ENCODE measurements at places on chromosomes 5 and 9.

DNA sequence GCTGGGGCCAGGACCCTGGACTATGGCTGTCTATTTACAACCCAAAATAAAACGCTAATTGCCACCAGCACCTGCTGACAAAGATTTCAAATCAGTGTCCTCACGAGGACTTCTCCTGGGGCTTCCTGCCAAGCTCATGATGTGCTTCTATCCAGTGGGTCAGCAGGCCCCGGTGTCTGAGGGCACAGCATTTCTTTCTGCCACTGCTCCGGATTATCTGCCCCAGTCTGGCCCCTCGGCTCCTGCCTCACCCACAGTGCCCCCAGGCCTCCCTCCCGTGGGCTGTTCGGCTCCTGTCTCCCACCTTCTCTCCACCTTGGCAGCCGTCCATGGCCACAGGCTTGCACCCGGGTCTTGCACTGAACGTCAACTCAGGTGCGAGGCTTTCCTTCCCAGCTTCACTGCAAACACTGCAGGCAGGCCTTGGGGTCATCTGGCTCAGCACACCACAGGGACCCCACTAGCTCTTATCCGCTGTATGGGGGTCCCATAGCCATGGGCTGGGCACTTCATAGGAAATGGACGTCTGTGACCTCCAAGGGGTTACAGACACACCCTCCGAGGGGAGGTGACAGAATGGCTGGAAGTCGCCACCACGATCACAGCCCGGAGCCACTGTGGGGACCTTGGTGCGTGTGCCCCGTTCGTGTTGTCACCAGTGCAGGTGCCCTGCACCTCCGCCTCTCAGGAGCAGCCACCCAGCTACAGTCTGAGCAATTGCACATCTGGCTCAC is 43.8 kb upstream of the FCN1 start:
- no peak for DNase-seq

GRCh38 chr9:115442054-115442453 is 324.1 kb upstream of the TNC start:
- no peak for DNase-seq

GRCh38 chr9:121564504-121565260 is 65.0 kb upstream of the GGTA1 start:
- no peak for DNase-seq

GRCh38 chr9:89903141-89903475 is 298.3 kb downstream of the GADD45G start:
- no peak for DNase-seq

- no peak for DNase-seq
Observed at GRCh38 chr5:121863753-121864285, 12.1 kb downstream of the FTMT start.

GRCh38 chr5:135944967-135945560 is 9.7 kb downstream of the LECT2 start:
- DNase-seq = no peak

GRCh38 chr9:91119142-91119541 is 242.6 kb downstream of the AUH start:
- DNase-seq = no peak

- no peak for DNase-seq
Observed at GRCh38 chr5:132268769-132269551, 11.5 kb downstream of the PDLIM4 start.

- no peak for DNase-seq
Observed at GRCh38 chr9:34240006-34240405, 61.2 kb downstream of the UBAP1 start.

DNA sequence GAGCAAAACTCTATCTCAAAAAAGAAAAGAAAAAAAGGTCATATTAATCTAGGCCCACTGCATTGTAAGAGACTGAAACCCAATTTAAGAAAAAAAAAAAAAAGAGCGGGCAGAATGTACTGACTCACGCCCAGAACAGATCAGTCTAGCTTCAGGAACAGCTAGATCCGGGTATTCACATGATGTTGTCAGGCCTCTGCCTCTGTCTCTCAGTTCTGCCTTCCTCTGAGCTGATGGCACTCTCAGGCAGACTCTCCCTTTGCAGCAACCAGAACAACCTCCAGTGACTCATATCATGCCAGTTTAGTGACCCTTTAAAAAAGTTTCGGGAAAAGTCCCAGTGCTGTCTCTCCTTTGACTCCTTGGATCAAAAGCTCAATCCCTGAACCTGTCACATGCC is 53.0 kb downstream of the NEURL1B start:
- no peak for DNase-seq

DNA sequence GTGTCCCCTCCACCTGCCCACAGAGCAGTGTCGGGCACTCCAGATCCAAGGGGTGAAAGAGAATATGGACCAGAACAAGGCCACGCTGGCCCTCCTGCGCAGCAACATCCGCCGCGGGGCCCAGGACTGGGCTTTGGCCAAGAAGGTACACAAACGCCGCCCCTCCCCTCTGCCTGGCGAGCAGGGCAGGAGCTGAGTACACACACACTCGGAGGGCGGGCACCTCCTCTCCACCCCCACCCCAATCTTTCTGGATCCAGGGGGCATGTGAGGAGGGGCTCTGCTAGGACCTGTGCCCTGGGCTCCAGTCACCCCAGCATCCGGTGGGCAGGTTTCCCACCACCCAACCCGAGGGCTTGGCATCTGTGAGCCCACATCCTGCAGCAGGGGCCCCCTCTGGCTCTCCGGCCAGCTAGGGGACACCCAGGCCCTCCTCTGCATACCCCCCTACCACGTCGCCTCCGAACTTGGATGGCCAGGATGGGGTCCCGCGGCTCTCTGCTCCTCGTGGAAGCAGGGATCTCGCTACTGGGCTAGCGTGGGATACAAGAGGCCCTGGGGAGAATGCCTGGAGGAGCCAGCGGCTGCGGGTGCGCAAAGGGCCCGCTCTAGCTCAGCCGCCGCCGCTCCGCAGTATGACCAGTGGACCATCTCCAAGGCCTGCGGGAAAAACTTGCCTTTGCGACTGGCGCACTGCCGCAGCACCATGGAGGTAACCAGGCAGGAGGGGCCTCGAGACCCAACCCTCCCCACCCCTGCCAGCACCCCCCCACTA is 3.1 kb downstream of the CCDC183 start:
- DNase-seq = no peak

- no peak for DNase-seq
Observed at GRCh38 chr5:132408456-132408855, 38.9 kb downstream of the SLC22A5 start.

DNA sequence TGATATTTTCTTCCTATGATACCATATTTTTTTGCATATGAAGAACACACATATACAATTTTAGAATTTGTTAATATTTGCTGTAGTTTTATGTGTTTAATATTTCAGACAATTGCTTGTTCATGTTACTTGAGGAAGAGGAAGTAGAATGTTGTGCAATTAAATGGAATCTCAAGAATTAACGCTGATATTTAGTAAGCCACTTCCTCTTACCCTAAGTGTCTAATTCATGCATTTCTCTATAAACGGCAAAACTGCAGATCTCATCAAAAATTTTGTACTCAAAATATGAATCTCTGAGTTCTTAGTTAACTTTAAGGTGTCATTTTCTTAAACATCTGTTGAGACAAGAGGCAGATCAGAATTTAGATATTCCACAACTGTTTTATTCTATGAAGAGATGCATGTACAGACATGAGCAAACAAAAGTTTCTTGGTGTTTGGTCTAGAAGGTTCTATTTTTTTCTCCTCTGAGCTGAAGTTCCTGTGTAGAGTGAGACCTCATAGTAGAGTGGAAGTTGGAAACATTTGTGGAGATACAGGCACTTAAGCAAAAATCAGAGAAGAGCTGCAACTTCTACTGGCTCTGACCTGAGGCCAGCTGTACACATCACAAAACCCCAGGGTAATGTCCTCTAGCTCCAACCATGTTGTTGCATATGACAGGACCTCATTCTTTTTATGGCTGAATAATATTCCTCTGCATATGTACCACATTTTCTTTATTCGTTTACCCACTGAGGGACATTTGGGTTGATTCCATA is 16.6 kb upstream of the TGFBI start:
- no peak for DNase-seq

DNA sequence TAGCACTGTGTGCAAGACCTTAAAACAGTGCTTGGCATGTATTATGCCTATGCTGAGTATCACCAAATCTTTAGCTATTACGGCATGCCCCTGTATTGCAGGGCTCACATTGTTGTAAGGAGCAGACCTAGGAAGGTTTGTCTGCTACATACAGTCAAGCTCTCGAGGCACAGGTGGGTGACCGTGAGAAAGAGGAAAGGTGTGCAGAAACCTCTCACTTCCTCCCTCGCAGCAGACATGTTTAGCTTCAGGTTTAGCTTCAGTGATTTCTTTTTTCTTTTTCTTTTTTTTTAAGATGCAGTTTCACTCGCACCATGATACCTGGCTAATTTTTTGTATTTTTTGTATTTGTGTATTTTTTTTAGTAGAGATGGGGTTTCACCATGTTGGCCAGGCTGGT is 275.8 kb upstream of the RIOK2 start:
- no peak for DNase-seq

DNA sequence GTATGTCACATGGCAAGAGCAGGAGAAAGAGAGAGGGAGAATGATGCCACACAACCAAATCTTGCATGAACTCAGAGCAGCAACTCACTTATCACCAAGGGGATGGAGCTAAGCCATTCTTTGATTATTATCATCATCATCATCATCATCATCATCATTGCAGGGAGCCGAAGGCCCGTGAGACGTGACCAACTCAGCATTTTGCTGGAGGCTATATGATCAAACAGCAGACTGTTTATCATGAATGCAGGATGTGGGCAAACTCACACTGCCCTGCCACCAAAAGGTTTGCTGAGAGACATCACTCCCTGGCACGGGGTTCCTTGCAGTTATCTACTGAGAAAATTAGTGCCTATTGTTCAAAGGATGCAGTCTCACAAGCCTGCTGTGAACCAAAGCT is 8.6 kb upstream of the ZNF169 start:
- no peak for DNase-seq

DNA sequence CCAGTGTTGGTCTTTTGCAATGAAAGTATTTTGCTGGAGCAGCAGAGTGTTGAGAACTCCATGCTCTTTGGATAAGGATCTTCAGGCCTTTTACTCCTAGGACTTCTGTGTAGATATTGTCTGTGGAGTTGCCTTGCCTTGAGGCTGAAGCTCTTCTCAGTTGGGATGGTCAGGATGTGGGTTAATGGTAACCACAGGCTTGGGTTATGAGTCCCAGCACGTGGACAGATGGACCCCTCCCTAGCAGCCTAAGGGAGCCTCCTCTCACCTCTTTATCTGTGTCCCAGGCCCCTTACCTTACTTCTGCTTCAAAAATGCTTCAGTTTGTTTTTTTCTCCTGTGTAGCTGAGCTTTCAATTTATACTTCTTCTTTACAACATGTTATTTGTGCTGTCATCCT is 109.9 kb downstream of the MEGF10 start:
- DNase-seq = no peak

DNA sequence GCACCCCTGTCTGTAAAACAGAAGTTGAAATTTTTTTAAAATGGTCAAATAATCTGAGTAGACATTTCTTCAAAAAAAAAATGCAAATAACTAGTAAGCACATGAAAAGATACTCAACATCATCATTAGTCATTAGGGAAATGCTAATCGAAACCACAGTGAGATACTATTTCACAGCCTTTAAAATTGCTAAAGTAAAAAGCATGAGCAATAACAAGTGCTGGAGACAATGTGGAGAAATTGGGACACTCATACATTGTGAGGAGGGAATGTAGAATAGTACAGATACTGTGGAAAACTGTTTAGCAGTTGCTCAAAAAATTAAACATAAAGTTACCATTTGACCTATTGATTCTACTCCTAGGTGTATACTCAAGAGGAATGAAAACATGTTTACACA is 58.4 kb upstream of the RUSC2 start:
- no peak for DNase-seq

GRCh38 chr5:101915554-101915953 is 380.5 kb downstream of the SLCO4C1 start:
- no peak for DNase-seq

- DNase-seq = no peak
Observed at GRCh38 chr9:100219347-100219746, 120.3 kb downstream of the INVS start.

DNA sequence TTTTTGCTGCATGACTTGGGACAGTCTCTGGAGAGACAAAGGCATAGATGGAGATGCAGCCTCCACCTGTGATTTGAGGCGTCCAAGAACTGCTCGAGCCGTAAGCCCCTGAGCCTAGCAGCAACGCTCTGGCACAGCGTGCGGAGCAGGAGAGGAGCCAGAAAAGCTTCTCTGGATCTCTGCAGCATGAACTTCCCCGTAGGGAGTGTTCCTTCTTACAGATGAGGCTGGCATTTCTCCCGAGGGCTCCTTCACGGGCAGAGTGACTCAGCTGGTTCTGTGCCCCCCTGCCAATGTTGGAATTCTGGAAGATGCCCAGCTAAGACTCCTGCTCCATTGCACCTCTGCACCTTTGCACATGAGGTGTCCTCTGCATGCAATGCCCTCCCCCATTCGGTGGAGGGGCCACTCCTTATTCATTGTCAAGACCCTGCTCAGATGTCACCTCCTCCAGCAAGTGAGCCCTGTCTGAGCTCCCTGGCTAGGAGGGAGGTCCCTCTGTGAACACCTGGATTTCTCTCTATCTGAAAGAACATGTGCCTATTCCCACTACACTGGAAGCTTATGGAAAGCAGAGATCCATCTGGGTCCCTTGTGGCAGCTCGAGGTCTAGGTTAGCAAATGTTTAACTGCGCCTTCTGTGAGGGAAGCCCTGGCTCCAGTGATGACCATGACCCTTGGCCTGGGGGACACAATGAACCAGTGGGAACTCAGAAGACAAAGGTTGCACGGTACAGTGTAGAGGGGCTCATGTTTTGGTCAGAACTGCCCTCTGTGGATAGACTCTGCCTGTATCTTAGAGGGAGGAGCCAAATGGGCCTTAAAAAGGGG is 39.6 kb downstream of the SH3PXD2B start:
- no peak for DNase-seq

GRCh38 chr5:40847525-40847924 is 6.4 kb downstream of the CARD6 start:
- DNase-seq = no peak

DNA sequence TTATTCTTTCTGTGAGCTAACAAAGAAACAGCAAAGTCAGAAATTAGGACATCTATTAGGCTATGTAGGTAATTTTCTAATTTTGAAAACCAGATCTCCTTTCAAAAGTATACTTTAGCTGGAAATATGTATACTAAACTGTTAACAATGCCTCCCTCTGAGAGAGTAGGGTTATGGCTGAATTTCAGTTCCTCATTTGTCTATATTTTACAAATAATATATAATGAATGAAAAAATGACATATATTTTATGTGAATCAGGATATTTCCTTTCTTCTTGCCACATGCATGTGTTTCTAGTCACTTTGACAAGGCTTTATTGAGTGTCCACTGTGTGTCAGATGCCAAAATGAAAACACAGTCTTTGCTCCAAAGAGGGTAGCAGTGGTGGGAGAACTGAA is 15.4 kb downstream of the HACD4 start:
- no peak for DNase-seq

GRCh38 chr5:172426086-172426485 is 28.2 kb downstream of the SH3PXD2B start:
- no peak for DNase-seq

DNA sequence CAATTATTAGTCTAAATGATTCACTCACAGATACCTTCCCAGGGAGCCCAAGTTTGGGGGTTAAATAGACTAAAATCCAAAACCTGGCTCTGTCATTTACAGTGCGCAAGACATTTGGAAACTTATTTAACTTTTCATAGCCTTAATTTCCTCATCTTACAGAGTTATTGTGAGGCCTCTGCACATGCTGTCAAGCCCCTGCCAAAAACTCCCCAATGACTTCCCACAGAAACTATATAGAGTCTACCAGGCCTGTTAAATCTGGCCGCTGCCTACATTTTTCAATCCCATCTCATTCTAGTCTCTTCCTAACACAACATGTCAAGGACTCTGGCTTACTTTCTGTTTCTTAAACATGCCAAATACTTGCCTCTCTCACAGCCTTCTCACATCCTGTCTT is 412.5 kb downstream of the ELAVL2 start:
- DNase-seq = no peak

Measured in activated CD4-positive, alpha-beta T cell treated with anti-CD3 and anti-CD28 coated beads for 4 hours (primary cell).